ENCODE measurements at places on chromosomes 2 and 18. TPM values are rescaled to one million over a fixed set of nuclear protein-coding genes. Genes with fewer than 3 reads are reported as not detected.

Gene SH2D6
- total RNA-seq: 0.44 TPM

Gene FMNL2
- not detected for total RNA-seq

Gene SPP2
- total RNA-seq: not detected

Gene SLC9A4
- total RNA-seq: not detected

Gene C2orf15
- 1.3 TPM for total RNA-seq

Gene LRP2
- total RNA-seq: not detected

Gene SNED1
- 38.4 TPM for total RNA-seq

Gene C18orf54
- 0.42 TPM for total RNA-seq

Gene TACR1
- total RNA-seq: 0.05 TPM

Gene FANCL
- total RNA-seq: 6.7 TPM

Gene FN1
- not detected for total RNA-seq

Gene GPR155
- 14.4 TPM for total RNA-seq

Gene SULT1C2
- not detected for total RNA-seq

Gene MAP3K20
- total RNA-seq: 1.2 TPM

Gene ABCG5
- total RNA-seq: not detected

Gene PLCL1
- 8.3 TPM for total RNA-seq

Gene NOTO
- total RNA-seq: not detected
